ENCODE measurements at places on chromosomes 3 and 15.

GRCh38 chr3:39065197-39065596 lies 13.4 kb downstream of the WDR48 start:
- DNase-seq = no peak

DNA sequence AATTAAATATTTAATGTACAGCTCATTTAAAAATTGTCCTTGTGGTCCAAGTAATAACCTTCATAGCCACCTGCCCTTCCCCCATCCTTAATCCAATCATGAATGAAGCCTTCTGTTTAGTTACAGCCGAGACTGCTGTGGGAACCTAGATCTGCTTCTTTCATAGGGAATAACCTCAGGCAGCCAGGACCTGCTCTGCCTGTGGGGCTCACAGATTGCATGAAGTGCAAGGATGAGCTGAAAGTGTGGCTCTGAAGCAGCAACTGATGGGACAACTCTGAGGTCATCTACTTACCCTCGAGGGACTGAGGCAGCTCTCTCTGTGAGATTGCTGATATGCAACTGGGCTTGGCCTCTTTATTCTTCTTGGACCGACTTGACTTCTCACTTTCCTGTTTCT lies 169.8 kb downstream of the POTEB3 start:
- DNase-seq = no peak

DNA sequence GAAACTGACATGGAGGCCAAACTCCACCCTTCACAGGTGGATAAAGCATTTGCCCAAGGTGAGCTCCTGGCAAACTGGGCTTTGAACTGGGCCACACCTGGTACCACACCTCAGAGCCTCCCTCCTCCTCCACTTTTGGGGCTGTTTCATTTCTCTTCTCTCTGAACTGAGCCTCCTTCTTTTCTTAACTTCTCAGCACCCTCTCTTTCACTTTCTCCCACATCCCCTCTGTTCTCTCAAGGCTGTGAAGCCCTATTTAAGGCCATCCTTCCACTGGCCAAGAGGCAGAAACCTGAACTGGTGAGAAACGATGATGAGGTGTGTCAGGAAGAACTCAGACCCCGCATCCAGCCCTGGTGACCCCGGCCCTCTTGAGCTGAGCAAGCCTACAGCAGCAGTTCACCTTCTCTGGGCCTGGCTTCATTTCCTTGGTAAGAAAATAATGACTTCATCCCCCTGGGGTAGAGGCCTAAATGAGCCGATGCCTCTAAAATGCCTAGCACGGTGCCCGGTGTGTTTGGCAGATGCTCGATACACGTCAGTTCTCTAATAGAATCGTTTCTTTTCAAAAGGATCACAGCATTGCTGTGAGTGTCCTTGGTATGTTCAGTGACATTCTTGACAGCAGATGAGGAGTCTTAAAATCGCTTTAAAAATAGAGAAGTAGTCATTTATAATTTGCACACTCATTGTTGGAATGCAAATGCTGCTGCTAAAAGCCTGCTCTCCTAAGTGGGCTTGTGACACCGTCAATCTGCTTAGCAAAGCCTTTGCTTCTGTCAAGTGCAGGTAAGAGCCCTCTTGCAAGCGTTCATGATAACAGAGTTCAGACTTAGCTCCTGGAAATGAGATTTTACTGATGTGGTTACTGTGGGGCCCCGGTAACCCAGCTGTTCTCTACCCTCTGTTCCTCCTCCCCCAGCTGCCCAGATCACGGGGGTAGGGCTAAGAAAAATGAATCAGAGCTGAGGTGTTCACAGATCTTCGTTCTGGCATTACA lies 97.7 kb upstream of the ATP2B2 start:
- peak; percentile 5 for DNase-seq

DNA sequence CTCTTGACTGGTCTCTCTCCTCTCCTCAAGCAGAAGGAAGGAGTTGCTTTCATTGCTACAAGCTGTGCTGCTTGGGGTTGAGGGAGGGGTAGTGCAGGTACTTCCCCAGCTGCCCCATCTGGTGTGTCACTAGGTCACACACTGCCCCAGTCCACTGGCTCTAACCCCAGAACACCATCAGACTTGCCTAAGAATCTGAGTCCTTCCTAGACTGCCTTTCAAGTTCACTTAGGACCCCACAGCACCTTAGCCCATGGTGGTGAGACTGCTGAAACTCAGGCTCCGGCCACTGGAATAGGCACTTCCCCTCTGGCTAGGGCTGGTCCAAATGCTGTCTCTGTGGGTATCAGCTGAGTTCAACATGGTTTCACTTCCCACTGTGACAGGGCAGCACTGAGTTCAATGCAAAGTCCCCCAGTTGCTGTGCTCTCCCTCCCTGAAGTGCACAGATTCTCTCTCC lies 279.7 kb upstream of the GOLGA6L4 start:
- no peak for DNase-seq

- DNase-seq = no peak
Observed at GRCh38 chr3:169493521-169494141, 169.9 kb downstream of the MECOM start.

DNA sequence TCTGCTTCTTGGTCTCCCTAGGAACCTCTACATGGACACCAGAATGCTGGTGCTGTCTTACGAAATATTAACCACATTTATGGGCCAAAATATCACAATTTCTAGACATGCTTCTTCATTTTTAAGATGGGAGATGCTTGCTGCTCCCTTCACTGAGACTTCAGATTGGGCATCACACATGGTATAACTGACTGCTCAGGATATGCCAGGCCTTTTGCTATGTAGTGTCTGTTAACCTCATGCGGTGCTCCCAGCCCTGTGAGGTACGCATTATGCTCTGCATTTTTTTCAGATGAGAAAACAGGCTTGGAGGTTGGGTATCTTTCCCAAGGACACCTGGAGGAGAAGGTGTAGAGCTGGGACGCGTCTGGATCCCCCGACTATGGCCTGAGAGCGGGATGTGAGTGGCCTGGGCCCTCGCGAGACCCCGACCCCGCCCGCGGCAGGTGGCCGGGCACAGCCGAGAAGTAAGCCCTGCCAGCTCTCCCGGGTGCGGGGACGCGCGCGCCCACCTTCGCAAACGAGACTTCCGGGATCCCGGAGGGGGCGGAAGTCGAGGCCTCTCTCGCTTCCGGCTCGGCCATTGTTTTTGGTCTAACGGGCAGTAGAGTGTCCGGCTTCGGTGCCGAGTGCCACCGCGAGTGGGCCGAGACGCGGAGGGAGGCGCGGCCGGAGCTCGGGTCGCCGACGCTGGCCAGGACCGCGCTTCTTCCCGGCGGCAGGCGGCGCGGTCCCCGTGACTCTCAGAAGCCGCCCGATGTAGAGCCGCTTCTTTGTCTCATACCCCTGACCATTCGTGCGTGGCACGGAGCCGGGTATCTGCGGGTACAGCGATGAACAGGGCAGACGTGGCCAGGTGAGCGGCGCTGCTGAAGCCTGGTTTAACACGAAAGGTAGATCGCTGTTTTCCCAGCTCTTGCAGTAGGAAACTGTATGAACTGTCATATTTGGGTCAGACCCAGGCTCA lies at the start of gene ZKSCAN7:
ZKSCAN7 (plus strand) TSS at position 568 of the 967 bp plus-strand sequence. CDS start 1,855 bp downstream, outside the sequence.
- DNase-seq = peak; percentile 16

GRCh38 chr3:122890720-122891220 lies 95.9 kb downstream of the SLC49A4 start:
- DNase-seq = no peak

- no peak for DNase-seq
Observed at GRCh38 chr15:95228856-95229555, 997.6 kb downstream of the MCTP2 start.

DNA sequence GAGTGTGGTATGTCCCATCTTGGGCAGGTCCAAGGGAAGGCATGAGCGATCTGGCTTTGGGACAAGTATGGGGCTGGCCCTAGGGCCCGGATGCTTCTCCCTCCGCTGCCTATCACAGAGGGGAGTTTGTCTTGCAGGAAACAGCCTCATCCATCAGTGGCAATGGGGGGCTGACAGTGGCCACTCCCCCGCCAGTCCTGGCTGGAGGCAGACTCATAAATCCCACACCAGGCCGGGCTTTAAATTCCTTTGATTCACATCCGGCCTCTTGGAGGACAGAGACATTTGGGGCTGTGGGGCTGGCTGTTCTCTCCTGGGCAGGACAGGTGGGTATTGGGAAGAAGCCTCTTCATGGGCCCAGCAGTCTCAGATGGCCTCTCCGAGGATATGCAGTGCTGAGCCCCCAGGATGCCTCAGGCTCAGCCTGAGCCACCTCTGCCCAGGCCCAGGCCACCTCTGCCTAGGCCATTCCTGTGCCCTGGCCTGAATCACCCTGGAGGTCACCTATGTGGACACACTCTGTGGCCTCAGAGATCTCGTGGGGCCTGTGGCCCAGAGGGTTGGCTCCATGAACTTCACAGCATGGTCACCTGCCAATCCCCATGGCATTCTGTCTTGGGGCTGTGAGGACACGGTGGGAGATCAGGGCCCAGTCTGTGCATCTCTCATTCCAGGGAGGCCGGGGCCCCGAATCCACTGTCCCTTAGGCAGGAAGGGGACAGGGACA lies 84.2 kb upstream of the GOLGA6L4 start:
- no peak for DNase-seq

- no peak for DNase-seq
Observed at GRCh38 chr15:69628256-69629093, 175.9 kb downstream of the RPLP1 start.
